ENCODE measurements at places on chromosomes 4 and X.

DNA sequence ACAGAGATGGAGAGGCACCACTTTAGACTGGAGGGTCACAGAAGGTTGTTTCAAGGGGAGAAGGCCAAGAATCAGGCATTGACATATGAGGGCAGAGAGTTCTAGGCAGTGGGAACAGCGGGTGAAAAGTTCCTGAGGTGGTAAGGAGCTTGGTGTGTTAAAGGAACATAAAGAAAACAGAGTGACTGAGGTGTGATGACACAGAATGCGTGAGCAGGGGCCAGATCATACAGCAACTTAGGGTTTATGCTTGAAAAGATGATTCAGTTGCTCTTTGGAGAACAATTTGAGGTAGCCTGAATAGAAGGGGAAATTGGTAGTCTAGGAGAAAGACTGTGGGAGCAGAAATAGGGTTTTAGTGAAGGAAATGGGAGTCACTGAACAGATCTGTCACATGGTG, 179.2 kb downstream of the AMELX start:
- no peak for DNase-seq

DNA sequence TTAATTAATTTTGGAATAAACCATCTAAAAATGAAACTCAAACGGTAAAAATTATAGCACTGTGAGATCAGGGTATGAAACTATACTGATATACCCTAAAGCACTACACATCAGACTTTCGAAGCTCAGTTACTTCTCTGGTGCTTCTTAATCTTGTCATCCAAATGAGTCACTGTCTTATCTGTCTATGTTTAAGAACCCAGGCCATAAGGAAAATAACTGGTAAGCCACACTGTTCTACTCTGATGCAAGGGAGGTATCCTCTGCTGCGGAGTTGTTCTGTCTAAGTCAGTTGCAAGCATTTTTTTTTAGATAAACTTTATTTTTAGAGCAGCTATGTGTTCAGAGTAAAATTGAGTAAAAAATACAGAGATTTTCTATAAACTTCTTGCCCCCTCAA, 830.8 kb upstream of the POU3F4 start:
- DNase-seq = no peak

- peak; percentile 58 for DNase-seq
Measured at GRCh38 chr4:110850461-110851442, 227.9 kb upstream of the PITX2 start.

DNA sequence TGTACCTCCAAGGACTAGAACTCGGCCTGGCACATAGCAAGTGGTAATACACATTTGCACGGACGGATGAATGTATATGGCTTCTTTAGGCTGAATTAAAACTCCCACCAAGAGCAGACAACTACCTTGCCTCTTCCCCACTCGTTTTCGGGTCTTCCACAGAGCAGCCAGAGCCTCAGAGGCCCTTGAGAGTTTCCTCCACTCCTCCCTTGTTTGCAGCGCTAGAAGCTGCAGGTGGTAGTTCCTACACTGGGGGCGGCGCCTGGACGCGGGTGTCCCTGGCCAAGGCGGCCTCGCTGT, 10.2 kb upstream of the INTU start:
- no peak for DNase-seq

- no peak for DNase-seq
Measured at GRCh38 chrX:154327038-154327820, 31.6 kb downstream of the TKTL1 start.

DNA sequence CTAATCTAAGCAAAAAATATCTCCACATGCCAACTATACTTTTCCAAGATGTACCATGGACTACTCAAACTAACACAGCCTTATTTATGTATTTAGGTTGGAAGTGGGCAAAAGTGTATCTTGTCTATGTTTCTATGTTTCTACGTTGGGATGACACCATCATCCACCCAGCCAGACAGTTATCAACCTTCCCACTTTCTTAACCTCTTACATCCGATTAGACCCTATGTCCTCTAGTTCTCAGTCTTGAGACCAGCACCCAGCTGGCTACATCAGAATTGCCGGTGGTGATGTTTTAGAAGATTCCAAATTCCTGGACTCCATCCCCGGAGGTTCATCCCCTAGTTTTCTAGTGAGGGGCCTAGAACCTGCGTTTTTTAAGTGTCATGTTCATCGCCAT, 1.0 kb upstream of the AASDH start:
- DNase-seq = no peak

Data from HT-29 (cell line).